ENCODE measurements at places on chromosomes 1 and 21.

GRCh38 chr1:154628121-154628405 lies 20.1 kb upstream of the ADAR start:
- DNase-seq, result no peak

DNA sequence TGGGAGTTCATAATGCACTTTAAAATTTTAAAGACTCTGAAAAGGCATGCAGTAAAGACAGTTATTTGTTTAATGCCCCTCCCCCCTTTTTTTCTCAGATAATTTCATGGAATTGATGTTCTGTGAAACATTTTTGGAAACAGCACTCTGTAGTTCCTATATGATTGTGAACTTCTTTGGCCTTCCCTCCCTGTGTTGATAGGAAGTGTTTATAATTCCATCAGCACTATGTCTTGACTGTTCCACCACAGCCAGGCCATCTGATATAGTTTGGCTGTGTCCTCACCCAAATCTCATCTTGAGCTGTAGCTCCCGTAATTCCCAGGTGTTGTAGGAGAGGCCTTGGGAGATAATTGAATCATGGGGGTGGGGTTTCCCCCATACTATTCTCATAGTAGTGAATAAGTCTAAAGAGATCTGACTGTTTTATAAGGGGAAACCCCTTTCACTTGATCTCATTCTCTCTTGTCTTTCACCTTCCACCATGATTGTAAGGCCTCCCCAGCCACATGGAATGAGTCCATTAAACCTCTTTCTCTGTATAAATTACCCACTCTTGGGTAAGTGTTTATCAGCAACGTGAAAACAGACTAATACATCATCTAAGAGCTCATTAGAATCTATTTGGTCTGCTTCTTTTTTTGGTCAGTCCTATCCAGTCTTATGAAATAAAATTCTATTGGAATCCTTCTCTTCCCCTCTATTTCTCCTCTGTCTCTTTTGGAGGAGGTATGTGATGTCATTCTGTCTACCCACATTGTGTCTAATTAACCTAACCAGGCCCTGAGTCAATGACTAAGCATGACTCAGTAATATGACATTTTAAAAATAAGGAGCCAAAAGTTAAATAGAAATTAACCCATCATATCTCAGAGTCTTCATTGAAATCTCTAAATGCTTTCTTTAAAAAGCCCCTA lies 8.9 kb downstream of the CCDC185 start:
- DNase-seq, result no peak

GRCh38 chr1:223775054-223775453 lies 62.7 kb downstream of the CAPN2 start:
- no peak for DNase-seq

DNA sequence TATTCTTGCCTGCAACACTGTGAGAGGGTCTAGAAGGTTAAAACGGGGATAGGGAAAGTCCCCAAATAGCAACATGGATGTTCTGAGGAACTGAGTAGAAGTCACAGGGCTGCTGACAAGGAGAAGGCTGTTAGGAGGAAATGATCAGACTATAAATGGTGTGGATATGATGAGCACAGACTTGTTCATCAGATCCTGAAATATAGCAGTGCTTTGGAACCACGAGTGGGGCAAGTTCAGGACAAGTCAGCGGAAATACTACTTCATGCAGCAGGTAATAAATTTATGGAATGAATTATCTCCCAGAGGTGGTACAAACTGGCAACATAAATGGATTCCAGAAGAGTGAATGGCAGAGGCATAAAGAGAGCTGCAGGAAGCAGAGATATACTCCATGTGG lies 3.2 kb upstream of the KIAA0040 start:
- no peak for DNase-seq

- DNase-seq, result no peak
Measured at GRCh38 chr1:218703836-218704235, 358.7 kb downstream of the TGFB2 start.

- DNase-seq, result no peak
Measured at GRCh38 chr21:38170704-38171682, 85.8 kb upstream of the KCNJ15 start.

- no peak for DNase-seq
Measured at GRCh38 chr1:235782601-235783000, 84.1 kb downstream of the LYST start.

- no peak for DNase-seq
Measured at GRCh38 chr1:78536427-78536826, 45.7 kb downstream of the PTGFR start.

GRCh38 chr1:197632005-197632404 lies 143.3 kb downstream of the DENND1B start:
- DNase-seq, result no peak

GRCh38 chr1:51316846-51317120 lies 13.6 kb downstream of the TTC39A start:
- no peak for DNase-seq
